ENCODE measurements at places on chromosomes 3 and 15.

DNA sequence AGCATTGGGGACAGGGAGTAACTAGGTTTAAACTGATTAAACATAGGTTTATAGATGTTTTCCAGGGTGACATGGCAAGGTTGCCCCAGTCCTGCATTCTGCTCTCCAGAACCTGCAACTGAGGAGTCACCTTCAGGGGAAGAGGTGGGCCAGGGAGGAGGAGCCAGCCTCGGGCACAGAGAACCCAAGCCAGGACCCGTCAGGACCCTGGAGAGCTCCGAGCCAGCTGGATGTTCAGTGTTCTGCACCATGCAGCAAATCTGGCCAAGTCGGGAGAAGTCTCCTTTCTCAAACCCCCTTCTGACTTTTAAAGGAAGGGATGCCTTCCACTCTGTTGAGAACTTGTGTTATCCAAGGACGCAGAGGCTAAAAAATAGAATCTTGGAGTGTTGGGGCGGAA, 62.1 kb upstream of the SLC6A11 start:
- DNase-seq: no peak

GRCh38 chr3:50520849-50521248, 17.4 kb upstream of the CACNA2D2 start:
- DNase-seq: no peak

DNA sequence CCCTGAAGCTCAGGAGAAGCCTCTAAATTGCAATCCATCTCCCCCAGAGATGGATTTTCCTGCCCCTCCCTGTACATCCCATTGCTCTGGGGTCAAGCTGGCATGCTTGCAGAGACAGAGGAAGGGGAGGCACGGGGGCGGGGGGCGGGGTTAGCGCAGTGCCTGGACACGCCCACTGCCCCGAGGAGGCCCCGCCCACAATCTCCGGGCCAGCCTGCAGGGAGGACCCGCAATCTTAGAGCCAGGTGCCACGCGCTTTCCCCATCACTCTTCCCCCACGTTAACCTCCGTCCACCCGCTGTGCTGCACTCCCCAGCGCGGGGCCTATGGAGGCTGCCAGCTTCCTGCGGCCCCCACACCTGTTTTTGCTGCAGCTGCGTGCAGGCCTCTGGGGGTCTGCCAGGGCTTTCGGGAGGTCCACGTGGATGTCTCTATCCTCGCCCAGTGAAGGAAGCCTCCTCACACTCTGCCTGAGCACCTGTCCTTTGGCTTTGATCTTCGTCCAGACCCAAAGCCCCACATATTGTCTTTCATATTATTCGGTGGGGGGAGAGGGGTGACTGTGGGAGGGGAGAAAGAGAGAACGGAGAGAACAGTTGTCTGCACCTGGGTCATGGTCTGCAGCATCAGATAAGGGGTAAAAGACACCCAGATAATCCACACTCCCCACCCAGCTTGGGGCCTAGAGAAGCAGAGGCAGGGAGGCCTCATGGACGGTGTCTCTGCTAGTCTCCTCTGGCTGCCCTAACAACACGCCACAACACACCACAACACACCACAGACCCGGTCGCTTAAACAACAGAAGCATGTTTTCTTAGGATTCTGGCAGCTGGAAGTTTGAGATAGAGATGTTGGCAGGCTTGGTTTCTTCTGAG, 118.0 kb upstream of the MEF2A start:
- peak; percentile 16 for DNase-seq

- DNase-seq: no peak
Observed at GRCh38 chr3:170732660-170733245, 137.2 kb downstream of the RPL22L1 start.

DNA sequence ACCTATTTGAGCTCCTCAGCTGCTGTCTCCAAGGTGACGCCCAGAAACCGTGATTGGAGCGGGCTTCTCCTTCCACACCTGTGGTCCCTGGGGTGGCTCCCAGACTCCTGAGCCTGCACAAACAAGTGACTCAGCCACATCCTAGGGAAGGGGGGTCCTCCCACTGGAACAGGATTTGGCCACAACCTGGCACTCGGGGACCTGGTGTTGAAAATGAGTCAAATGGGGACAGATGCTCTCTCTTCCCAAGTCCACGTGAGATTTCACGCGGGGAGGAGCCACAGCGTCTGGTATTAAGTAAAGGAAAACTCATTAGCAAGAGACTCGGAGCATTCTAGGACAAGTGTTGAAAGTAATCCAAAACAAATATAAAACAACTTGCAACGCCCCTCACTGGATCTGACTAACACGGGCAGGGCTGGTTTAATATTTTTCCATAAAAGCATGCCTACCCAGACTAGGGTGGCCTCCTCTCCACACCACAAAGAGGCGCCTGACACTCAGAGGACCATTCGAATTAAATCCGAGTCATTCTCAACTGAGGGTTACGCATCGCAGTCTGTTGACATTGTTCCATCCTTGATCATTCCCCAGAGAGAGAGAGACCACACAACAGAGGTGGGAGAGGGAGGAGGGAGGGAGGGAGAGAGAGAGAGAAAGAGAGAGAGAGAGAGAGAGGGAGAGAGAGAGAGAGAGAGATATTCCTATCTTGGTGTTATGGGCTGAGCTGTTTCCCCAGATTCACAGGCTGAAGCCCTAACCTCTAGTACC, 74.4 kb downstream of the MGLL start:
- peak; percentile 65 for DNase-seq

- no peak for DNase-seq
Observed at GRCh38 chr15:85314633-85315032, 65.8 kb upstream of the AKAP13 start.
